ENCODE measurements at places on chromosomes 5 and 9.

- DNase-seq: no peak
Observed at GRCh38 chr5:66854416-66854815, 258.2 kb downstream of the MAST4 start.

DNA sequence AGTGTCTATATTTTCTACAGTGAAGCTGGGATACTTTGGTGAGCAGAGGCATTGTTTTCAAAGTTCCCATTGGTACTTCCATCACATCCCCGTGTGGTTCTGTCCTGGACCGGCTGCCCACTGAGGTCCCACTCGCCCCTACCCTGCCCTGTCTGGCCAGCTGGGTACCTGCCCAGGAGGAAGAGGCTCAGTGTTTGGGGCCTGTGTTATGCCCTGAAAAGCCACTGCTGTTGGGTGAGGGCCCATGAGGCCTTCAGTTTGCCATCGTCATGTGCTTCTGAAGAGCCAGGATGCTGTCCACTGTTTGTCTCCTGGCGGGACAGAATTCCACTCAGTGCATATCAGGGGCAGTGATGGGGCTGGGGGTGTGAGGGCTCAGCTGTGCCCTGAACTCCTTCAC lies 2.6 kb upstream of the CEP72 start:
- no peak for DNase-seq

GRCh38 chr5:179192891-179193470 lies 132.8 kb downstream of the ZNF354C start:
- DNase-seq: no peak

DNA sequence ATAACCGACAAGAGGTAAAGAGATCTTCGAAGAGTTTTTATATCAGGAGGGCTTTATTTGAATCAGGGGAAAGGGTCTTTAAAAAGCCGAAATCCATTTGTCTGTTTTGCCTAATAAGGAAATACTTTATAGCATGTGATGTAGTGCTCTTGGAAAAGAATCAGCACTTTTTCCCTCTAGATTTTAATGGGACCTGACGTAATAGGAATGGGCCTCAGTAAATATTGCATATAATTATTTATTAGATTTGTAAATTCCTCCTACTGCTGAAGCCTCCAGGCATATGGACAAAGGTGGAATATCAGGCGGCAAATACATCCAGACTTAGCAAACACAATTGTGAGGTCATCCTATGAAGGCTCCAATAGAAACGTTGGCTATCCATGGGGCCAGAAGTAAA lies 50.9 kb downstream of the ACTBL2 start:
- DNase-seq: no peak

DNA sequence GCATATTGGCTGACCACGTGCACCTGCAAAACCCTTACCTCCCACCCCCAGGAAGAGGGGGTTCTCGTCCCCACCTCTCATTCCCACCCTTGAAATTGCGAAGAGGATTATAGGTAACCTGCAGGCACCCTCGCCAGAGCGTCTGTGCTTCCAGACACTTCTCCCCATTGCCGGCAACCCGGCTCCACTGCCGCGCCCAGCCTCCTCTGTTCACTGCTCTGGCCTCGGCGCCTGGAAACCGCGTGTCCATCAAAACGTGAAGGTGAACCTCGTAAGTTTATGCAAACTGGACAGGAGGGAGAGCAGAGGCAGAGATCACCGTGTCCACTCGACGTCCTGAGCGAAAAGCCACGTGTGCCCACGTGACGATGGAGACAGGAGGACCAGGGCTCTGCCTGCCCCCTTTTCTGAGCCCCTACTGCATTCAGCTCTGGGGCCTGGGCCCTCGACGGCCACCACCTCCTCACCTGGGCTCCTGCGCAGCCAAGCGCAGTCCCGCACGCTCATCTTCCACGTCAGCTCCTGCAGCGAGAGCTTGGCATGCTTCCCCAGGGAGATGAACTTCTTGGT lies 1.9 kb downstream of the TERT start:
- no peak for DNase-seq
